ENCODE measurements at places on chromosomes 11 and 22.
A peak's percentile ranks its signal among the peaks of the same experiment; 100 is the strongest.

GRCh38 chr11:61549662-61550568, 31.0 kb downstream of the SYT7 start:
- DNase-seq: no peak

DNA sequence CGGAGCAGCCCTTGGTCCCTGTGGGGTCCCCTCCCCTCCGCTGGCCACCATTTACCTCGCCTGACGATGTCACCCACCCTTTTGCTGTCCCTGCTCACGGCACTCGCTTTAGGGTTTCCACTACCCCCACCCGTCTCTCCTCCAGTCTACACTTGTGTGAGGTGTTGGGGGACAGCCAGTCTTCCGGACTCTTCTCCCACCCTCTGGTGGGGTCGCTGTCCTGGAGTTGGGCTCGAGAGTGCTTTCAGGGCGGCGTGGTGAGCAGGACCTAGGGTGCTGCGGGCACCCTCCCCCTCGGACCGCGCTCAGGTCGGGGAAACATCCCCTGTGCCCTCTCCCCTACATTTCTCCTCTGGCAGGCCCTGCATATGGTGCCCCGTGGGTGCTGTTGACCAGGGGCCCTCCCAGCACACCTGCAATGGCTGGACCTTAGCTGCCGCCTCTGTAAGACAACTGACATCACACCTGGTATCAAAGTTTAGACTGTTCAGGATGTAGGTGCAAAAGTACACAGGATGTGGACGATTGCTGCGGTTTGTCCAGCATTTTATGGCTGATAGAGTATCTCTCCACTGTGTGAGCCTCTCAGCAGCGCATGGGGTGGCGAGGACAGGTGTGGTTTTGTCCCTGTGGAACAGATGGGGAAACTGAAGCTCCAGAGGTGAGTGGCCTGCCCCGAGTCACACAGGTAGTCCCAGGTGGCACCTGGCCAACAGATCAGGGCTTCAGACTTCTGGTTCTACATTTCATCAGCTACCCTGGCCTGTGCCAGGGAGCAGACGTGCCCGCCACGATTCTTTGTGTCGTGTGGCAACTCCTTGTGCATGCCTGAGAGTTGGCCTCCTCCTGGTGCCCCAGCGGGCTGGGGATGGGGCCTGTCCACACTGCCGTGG, 1.2 kb downstream of the GRK2 start:
- peak; percentile 44 for DNase-seq

DNA sequence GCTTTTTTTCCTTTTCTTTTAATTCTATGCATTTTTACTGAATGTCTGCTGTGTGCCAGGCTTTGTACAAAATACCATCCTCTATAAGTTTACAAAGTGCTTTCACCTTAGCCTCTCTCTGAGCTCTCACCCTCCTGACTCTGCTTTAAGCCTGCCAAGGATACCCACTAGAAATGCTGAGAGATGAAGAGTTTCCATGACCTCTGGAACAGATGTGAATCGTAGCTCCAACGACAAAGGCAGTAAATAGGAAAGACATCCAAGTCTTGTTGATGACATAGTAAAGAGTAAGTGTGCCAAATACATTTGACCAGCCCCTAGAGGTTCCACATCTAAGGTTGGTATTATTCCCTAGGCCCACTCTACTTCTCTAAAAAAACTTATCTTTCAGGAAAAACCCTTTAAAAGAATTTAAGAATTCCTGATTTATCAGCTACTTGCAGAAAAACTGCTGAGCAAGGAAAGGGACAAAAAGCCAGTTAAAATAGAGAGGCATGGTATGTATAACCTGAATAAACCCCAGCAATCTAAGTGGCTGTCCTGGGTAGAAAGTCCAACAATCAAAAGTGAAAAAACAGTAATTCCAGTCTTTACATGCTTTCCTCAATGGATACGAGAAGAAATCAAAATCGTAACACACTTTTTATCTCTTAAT, 45.4 kb downstream of the GAB2 start:
- DNase-seq: no peak

DNA sequence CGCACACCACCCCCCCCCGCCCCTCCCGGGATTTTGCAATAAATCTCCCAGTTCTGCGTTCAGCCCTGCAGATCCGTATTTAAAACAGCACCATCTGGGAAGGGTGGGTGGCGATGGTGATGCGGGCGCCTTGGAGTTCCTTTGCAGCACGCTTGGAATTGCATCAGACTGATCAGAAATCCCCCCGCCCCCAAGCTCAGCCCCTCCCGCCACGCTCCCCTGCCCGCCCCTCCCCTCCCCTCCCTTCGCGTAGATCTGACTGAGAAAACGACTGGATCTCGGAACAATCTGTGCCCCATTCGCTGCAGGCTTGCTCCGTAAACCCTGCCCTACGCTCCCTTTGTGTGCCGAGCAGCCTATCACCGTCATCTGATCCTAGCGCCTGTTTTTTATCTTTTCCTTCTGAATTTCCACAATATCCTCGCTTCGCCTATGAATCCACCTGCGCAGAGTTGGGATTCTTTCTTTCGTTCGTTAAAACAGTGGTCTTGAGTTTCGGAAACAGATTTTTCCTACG, 18.1 kb upstream of the BDNF start:
- DNase-seq: peak; percentile 70

DNA sequence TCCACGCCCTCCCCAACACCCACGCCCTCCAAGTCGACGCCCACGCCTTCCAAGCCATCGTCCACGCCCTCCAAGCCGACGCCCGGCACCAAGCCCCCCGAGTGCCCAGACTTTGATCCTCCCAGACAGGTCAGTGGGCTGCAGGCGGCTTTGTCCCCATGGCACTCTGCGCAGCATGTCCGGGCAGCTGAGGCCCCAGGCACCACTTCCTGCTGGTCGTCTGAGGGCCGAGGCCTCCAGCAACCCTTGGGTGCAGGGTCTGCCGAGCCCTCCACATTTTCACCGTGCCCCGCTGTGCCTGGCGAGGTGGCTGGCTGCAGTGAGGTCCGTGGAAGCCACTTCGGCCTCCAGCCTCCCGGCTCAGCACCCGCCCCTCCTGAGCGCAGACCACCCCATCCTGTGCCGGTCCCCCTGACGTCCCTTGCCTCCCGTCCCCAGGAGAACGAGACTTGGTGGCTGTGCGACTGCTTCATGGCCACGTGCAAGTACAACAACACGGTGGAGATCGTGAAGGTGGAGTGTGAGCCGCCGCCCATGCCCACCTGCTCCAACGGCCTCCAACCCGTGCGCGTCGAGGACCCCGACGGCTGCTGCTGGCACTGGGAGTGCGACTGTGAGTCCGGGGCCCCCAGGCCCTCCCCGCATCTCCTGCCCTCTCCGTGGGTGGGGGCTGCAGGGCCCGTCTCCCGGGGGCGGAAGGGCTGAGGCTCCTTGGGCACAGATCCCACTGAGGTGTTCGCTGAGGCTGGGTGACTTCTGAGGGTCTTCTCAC, 26.8 kb downstream of the MUC2 start:
- DNase-seq: no peak

DNA sequence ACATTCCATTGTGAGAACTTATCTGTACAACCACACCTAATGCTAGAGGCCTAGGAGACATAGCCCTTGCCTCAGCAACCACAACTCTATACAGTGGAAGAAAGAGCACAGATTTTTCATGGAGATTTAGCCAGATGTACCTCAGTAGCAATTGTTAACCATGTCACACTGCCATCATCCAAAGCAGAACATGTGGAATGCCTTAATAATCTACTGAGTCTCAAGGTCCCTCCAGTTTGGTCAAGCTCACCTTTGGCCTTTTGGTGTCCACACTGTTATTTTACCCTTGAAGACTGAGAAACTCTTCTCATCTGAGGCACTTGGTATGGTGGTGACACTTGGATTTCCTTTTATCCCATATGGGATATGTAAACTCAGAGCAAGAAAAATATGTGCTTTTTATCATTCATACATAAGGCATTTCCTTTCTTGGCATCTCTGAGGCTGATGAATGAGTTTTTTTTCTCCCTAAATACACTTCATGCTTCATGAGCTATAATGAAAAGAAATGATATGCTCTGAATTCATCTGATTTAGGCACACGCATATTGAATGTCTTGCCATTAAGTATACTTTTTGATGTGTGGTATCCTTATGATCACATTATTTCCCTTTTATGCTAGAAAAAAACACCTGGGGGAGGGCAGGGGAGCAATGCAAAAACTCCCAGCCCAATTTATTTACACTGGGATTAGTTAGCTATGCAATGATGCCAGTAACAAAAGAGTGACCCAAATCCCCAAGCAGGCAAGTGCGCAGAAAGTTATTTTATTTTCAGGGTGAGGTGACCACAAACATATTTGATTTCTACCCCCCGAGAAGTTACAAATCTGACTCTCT, 63.3 kb upstream of the ME3 start:
- DNase-seq: no peak

GRCh38 chr11:21933095-21933494, 259.8 kb upstream of the ANO5 start:
- no peak for DNase-seq

DNA sequence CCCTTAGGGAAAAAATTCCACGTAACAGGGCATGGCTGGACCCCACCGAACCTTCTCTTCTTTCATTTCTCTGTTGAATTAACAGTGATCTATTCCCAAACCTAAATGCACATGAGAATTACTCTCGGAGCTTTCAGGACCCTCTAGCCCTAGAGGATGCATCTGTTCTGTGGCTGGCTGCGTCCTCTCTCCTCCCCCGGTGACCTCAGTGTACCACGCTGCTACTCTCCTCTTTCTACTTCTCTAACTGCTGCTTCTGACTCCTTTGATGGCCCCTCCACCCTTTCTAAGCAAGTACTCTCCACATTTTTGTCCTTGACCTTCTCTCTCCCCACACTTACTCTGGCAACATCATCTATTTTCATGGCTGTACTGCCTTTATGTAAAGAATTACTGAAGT, 12.1 kb upstream of the APOA1 start:
- DNase-seq: no peak

DNA sequence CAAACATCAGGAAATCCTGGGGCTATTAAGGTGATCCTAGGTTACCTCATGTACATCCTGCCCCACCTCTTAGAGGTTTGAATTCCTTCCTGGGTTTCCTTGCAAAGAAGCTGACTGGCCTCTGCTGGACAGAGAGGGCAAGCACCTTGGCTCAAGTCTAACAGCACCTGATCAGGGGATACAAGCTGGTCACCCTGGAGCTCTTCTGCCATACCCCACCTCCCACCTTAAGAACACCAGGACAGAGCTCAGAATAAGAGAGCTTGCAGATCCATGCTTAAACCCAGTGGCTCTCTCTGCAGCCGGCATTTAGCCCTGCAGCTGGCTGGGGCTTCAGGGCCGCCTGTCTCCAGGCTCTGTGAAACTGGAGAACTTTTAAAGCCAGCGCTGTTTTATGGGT, 386.6 kb upstream of the NARS2 start:
- no peak for DNase-seq
